ENCODE measurements at places on chromosomes 7 and 10.

DNA sequence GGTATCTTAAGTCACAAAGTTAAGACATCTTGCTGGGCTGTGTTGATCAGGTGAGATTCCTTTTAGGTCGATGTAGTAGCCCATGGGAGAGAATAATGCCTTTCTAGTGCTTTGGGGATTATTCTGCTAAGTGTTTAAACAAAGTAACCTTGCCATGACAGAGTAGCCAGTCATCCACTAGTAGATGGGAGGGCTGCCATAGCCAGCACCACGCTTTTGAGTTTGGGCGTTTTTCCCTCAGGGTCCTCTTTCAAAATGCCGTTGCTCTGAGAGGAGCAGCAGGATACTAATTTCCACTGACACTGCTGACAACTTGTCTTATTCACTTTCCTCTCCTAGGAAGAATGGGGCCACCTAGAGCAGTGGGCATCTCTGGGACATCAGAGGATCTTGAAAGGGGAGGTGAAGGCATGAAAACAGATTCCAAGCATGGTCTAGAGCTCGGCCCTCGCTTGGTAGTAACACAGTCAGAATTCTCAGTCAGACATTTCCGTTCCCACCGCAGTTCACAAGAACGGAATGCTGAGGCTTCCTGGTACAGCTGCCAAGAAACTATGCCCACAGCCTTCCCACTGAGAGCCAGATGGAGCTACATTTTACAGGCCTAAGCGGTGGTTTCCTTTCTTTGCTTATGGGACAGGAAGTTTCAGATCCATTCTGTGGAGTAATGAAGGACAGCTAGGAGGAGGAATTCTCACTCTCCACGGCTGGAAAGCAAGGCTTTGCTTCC, 15.3 kb upstream of the RSU1 start:
- peak; percentile 75 for DNase-seq

- DNase-seq = peak; percentile 4
Observed at GRCh38 chr10:65320236-65321026, 1605.4 kb upstream of the LRRTM3 start.

- no peak for DNase-seq
Observed at GRCh38 chr10:118551535-118552100, 43.8 kb downstream of the PRLHR start.

GRCh38 chr7:76333511-76334101, 25.2 kb downstream of the YWHAG start:
- DNase-seq = peak; percentile 56

GRCh38 chr7:94003446-94004023, 620 bp downstream of the BET1 start:
- DNase-seq = no peak

DNA sequence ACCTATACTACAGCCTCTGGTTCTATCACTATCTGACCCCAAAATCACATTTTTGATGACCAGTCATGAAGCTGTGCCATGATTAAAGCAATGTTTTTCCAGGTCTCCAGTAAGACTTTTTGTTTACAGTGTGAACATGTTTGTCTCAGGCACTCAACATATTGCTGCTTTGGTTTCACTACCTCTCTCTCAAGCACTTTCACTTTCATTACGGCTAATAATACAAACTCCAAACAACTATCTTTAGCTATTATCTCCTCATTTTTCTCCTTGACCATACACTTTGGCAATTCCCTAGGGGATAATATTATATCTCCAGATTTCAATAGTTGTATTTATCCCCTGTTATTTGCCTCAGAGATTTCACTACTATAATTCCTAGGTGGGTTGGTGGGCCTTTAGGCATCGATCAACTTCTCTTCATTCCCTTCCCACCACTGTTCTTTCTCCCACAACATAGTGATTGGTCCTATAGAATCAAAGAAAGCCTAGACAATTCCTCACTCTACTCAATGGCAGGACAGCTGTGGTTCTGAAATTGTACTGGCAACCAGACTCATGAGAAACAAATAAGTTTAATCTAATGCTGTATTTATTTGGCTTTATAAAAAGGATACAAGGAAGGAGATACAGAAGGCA, 261.4 kb upstream of the ZWINT start:
- DNase-seq = peak; percentile 37

DNA sequence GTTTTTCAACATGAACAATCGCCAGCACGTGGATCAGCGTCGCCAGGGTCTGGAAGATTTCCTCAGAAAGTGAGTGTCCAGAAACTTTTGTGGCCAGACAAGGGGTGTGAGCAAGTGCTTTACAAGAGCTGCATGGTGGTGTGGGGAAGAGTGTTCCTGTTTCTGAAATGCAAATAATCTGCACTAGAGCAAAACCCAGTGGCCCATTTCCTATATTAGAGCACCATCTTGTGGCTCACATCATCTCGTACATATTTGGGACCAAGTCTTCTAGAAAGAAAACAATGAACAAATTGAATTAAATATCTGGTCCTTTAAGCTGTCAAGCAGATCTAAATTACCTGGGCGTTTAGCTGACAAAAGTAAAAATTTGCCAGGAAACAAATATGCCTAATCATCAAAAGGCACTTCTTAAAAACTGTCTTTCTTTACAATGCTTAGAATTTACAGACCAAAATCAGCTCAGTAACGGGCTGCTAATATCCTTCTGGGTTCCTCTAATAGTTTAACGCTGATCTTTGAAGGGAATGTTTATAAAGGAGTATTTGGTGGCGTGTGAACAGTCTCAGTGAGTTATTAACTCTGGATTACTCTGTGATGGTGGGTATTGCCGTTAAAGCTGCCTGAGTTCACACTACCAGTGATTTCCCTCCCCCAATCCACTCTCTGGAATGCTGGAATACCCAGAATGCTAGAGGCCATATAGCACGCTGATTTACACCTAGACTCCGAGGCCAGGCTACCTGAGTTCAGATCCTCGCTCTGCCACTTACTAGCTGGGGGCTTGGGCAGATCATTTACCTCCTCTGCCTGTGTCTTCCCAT, 73.6 kb downstream of the SNX10 start:
- DNase-seq = peak; percentile 83

DNA sequence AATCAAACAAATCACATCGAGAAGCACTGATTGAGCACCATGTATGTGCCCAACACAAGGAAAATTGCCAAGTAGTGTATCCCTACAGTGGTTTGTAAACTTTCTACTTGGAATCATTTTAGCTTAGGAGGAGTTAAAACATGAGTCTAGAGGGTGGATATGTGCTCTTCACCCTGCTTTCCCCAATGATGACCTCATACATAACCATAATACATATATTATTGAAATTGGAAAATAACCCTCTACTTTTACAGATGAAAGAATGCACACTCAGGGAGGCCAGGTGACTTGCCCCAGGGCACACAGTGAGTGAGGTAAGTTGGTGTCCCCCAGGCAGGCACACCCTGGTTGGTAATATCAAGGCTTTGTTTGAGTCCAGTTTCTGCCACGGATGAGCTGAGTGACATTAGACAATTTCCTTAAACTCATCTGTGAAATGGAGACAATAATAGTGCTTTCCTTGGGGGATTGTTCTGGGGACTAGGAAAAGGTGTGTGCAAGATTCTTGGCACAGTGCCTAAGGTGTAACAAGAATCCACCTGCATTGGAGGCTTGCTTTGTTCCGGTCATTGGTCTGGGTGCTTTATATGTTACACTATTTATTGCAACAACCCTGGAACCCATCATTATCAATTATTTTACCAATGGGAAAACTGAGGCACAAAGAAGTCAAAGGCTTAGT, 50.7 kb downstream of the BPGM start:
- no peak for DNase-seq

GRCh38 chr10:27192284-27192683, 37.1 kb downstream of the MASTL start:
- peak; percentile 94 for DNase-seq

GRCh38 chr7:26648554-26648953, 215.8 kb downstream of the SKAP2 start:
- peak; percentile 73 for DNase-seq

- DNase-seq = no peak
Observed at GRCh38 chr10:46264336-46264735, 22.5 kb upstream of the ANTXRL start.

GRCh38 chr10:17410907-17411306, 43.5 kb downstream of the ST8SIA6 start:
- no peak for DNase-seq

- DNase-seq = peak; percentile 21
Observed at GRCh38 chr10:2476218-2476811, 591.0 kb upstream of the PFKP start.

GRCh38 chr7:29852457-29852856, 46.1 kb downstream of the WIPF3 start:
- DNase-seq = no peak

- peak; percentile 89 for DNase-seq
Observed at GRCh38 chr7:112481833-112482670, 1.3 kb downstream of the LSMEM1 start.
